Breast epithelium (tissue), 4 donors: ENCODE measurements at places on chromosomes 5 and 9.

GRCh38 chr5:150242251-150242894 is 47.2 kb downstream of the CAMK2A start:
- no peak for DNase-seq

GRCh38 chr9:93114169-93114983 is 18.4 kb downstream of the CARD19 start:
- no peak for DNase-seq

DNA sequence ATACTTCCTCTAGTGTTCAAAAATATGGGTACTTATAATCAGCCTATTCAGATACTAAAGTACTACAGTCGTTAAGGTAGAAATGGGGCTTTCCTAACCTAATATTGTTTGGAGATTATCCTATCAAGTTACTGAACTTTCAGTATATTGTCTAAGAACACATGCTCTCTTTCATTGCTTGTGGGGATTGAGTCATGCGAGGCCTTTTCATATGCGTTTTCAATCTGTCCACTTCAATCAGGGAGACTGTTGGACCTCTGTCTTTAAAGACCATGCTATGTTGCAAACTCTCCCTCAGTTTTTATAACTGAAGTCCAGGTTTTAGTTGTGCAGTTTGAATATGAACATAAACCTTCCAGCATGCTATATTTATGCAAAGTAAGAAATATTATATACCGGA is 15.0 kb downstream of the PRR16 start:
- DNase-seq: no peak

DNA sequence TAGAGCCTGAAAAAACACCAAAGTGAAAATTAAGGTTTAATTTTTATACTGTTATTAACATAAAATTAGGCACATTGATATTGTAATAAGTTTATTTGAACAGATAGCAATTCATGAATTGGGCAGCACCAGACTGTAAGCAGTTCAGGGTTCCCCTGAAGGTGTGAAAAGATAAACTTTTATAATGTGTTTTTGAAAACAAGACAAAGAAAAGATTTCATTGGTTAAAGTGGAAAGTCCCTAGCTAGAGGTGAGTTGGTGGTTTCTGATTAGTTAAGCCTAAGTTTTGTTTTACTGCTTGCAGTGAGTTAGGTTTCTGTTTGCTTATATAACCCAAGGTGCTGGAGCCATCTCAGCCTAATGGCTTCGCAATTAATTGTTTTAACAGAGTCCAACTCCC is 96.5 kb upstream of the RPS23 start:
- DNase-seq: no peak

DNA sequence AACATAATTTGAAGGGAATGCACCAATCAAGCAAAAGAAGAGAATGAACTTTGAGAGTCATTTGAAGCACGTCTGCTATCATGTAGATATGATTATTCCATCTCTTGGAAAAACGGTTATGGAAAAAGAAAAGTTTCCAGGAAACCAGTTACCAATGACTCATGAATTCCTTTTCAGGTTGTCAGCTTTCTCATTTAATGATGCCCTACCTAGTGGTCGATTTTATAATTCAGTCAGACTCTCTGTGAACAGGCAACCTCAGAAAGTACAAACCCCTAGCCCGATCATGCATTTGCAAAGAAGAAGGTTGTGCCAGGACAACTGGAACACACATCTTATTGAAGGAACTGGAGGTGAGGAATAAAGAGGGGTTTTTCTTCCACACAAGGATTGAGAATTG is 355.1 kb upstream of the GRIA1 start:
- DNase-seq: no peak

- no peak for DNase-seq
Observed at GRCh38 chr9:14165376-14166035, 148.4 kb downstream of the NFIB start.

- no peak for DNase-seq
Observed at GRCh38 chr5:126449751-126450271, 26.6 kb downstream of the GRAMD2B start.

GRCh38 chr9:124510650-124511425 is 3.6 kb upstream of the NR5A1 start:
- no peak for DNase-seq

DNA sequence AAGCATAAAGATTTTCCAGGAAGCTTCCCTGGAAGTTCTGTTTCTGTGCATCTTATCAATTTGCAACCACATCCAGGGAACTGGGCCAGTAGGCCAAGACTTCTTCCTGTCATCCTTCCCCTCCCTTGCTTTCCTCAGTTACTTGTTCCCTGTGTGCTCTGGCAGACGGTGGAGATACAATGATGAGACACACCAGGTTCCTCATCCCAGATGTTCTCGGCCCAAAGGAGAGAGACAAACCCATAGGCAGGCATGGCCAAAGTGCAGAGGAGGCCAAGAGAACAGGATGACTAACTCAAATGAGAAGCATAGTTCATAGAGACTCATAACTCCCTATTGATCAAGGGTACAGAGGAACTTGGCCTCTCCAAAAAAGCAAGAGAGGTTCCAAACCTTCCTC is 652.6 kb downstream of the CCDC171 start:
- DNase-seq: no peak
